ENCODE measurements at places on chromosomes 4 and X.

- no peak for DNase-seq
Observed at GRCh38 chr4:84224522-84224921, 274.6 kb downstream of the NKX6-1 start.

GRCh38 chrX:108173874-108174273 is 82.3 kb downstream of the ATG4A start:
- no peak for DNase-seq

GRCh38 chr4:153485359-153485758 is 19.2 kb downstream of the TMEM131L start:
- DNase-seq: no peak

DNA sequence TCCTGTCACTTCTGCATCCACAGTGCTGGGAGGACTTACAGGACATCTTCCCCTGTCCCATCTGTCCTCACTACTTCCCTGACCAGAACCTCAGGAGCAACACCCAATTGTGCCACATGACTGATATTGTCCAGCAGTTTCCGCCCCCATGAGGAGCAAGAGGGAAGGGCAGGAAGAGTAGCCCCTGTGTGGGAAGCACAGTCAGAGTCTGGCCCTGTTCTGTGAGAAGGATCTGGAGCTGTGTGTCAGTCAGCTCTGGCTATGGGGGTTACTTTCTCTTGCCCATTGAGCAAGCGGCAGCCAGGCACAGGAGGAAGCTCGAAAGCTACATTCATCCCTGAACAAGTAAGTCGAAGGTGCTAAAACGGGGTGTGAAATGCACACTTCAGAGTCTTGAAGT is 14.8 kb upstream of the TRIM60 start:
- no peak for DNase-seq

DNA sequence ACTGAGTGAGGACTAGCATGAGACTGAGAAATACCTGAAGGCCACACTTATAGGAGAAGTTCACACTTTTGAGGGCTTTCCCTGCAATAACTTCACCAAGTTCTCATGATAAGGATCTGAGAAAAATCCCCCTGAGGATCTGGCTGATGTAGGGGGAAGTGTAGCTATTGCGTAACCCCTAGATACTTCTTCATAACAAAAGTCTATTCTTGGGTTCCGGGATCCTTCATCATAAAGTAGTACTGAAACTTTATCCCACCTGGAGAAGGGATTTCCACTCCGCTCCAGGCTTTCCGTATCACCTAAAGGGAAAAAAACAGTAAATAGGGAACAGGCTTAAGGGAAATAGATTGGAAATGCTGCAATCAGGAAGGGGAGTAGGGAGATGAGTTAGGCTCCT is 13.3 kb downstream of the USP27X start:
- DNase-seq: no peak

GRCh38 chr4:187141101-187141500 is 417.4 kb upstream of the FAT1 start:
- no peak for DNase-seq

GRCh38 chrX:10833299-10834169 is 213.1 kb upstream of the MID1 start:
- peak; percentile 20 for DNase-seq

GRCh38 chr4:67470871-67471270 is 74.4 kb downstream of the CENPC start:
- no peak for DNase-seq

- DNase-seq: no peak
Observed at GRCh38 chrX:111511477-111511876, at the start of gene SERTM2. Gene SERTM2 (plus strand): TSS chrX:111511645. CDS start chrX:111518858, 7,213 bp downstream.

- DNase-seq: no peak
Observed at GRCh38 chr4:153402366-153402765, 57.9 kb downstream of the MND1 start.

DNA sequence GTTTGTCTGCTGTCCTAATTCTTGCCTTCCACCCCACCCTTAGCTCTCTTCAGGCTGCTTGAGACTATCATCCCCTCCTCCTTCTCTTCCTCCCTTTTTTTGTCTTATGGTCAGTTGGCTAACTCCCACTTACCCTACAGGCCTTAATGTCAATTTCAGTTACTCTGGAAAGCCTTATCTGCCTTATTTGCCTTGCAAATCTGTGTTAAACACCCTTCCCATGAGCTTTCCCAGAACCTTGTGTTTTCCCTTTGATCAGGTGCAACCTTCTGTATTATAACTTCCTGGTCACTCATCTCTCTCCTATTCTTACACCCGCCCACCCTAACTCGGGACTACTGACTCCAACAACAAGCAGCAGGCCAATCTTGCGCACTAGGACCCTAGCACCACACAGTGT is 74.8 kb downstream of the COX18 start:
- no peak for DNase-seq

GRCh38 chrX:33336783-33337182 is 125.4 kb upstream of the DMD start:
- peak; percentile 27 for DNase-seq

GRCh38 chr4:16196482-16197393 is 29.5 kb downstream of the TAPT1 start:
- no peak for DNase-seq

Measured in ovary (tissue), 10 donors.